ENCODE measurements at places on chromosomes 2 and 18. TPM values are rescaled to one million over a fixed set of nuclear protein-coding genes. Genes with fewer than 3 reads are reported as not detected.

Gene COL6A3
- 0.76 TPM for total RNA-seq

Gene PPP4R3B
- 82.6 TPM for total RNA-seq

Gene ONECUT2
- not detected for total RNA-seq

Gene AFF3
- 2.9 TPM for total RNA-seq

Gene TNFAIP6
- not detected for total RNA-seq

Gene ANKRD30B
- not detected for total RNA-seq

Gene CRYBA2
- not detected for total RNA-seq

Gene HTRA2
- 59.3 TPM for total RNA-seq

Gene CFLAR
- 190 TPM for total RNA-seq

Gene SKA1
- total RNA-seq, result 37.5 TPM

- H3K4me1 ChIP-seq, result no peaks in the 10 kb centered on the region
- H3K27ac ChIP-seq, result no peak overlapping the region
- H3K4me3 ChIP-seq, result no peak overlapping the region
Observed at GRCh38 chr2:39676342-39676741, 10.6 kb downstream of the TMEM178A start.

DNA sequence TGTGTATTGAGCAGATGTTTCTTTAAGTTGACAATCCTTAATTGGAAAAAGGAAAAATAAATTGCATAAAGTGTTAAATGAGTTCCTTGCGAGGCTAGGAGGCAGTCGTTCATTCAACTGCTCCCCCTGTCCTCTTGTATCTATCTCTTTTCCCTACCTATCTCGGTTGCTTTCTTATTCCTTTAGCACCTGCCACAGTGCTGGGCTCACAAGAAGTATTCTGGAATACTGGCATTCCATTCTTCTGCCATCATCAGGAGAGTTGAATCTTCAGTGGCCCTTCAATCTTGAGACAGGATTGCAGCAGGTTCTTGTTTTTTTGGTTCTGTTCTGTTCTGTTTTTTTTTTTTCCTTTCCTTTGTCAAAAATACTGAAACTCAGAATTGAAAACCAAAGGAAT is 143.1 kb upstream of the AQP4 start:
- DNase-seq, result no peak
- H3K27ac ChIP-seq, result no peak overlapping the region
- no peaks in the 10 kb centered on the region for H3K27me3 ChIP-seq
- no peaks in the 10 kb centered on the region for H3K36me3 ChIP-seq

GRCh38 chr2:16293398-16293797 is 353.0 kb downstream of the MYCN start:
- DNase-seq, result no peak
- no peaks in the 10 kb centered on the region for H3K36me3 ChIP-seq
- no peaks in the 10 kb centered on the region for H3K27me3 ChIP-seq
- no peak overlapping the region for H3K4me3 ChIP-seq
- H3K27ac ChIP-seq, result no peak overlapping the region
- no peaks in the 10 kb centered on the region for H3K4me1 ChIP-seq

- peaks cover 3% of the 10 kb centered on the region for H3K4me1 ChIP-seq
- H3K27ac ChIP-seq, result no peak overlapping the region
- H3K4me3 ChIP-seq, result no peak overlapping the region
- DNase-seq, result no peak
- peaks cover 4% of the 10 kb centered on the region for H3K27me3 ChIP-seq
Observed at GRCh38 chr2:58261209-58261608, 20.1 kb upstream of the FANCL start.

DNA sequence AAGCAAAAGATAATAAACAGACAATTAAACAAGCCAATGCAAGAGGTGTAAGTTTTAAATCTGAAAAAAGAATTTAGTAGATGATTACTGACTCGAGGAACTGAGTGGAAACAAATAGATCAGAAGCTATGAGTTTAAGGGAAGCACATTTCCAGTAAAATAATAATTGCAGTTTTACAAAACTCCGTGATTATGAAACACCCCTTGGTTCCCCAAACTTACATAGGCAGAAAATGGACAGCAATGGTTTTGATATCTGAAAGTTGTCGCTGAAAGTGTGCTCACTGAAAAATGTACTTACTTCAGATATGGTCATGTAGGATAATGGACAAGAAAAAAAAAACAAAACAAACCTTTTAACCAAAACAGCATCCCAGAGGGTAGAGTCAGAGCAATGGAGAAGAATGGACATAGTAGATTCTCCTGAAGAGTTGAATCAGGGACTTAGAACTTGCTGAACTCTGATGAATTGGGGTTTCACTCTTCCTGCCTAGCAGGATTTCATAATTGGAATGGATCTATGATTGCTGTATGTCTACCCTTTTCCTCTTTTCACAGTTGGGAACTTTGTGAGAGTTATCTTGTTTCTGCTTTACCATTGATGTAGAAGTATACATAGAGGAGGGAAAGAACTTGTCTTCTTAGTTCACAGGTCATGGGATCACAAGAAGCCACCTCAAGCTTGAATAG is 305.6 kb upstream of the ZEB2 start:
- no peaks in the 10 kb centered on the region for H3K36me3 ChIP-seq
- H3K27me3 ChIP-seq, result no peaks in the 10 kb centered on the region
- no peak overlapping the region for H3K27ac ChIP-seq

GRCh38 chr18:54958704-54959625 is at the start of gene CCDC68:
TSS of gene CCDC68 (minus strand) at chr18:54959461. CDS start at chr18:54942791, 16,670 bp downstream.
- H3K4me1 ChIP-seq, result no peaks in the 10 kb centered on the region
- peaks cover 49% of the 10 kb centered on the region for H3K27me3 ChIP-seq
- no peak within 1 kb of the TSS for H3K27ac ChIP-seq
- peak; percentile 7 for DNase-seq
- H3K36me3 ChIP-seq, result no peaks in the 10 kb centered on the region

DNA sequence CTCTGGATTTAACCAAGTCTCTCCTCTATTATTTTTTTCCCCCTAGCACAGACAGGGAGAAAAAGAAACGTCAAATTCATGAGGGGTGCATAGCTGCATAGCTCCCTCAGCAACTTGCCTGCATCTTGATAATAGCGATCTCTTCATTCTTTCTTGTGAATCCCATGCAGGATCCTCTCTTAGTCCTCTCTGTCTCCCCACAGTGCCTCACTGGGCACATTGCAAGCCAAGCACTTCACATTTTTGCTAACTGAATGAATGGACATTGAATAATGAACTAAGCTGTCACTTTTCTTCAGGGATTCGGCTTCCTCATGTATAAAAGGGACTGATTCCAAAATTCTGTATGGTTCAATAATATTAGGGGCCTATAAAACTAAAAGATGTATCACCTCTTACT is 2.9 kb upstream of the EPB41L3 start:
- no peak overlapping the region for H3K27ac ChIP-seq
- no peak for DNase-seq
- H3K27me3 ChIP-seq, result peaks cover 46% of the 10 kb centered on the region
- peaks cover 2% of the 10 kb centered on the region for H3K4me1 ChIP-seq
- no peaks in the 10 kb centered on the region for H3K36me3 ChIP-seq
- no peak overlapping the region for H3K4me3 ChIP-seq

DNA sequence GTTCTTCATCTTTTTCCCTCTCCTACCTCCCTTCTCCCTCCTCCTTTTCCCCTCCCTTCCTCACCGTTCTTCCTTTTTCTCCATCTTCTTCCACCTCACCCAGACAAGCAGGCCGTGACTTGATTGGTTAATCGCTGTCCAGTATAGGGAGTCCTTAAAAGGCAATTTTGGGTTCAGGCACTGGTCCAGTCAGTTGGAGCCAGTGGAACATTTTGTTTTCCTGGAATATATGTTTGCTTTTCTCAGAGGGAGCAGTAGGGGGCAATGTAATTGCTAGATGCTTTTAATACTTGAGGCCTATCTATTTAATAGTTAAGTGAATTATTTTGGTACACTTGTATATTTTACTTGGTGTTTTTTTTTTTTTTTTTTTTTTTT is 15.0 kb downstream of the ELAC1 start:
- no peak overlapping the region for H3K4me3 ChIP-seq
- H3K36me3 ChIP-seq, result peaks cover 21% of the 10 kb centered on the region
- no peak overlapping the region for H3K27ac ChIP-seq
- no peaks in the 10 kb centered on the region for H3K27me3 ChIP-seq
- H3K4me1 ChIP-seq, result no peaks in the 10 kb centered on the region

GRCh38 chr2:197497326-197497725 is 2.3 kb downstream of the HSPD1 start:
- peak overlapping the region; percentile 99 for H3K27ac ChIP-seq
- peaks cover 80% of the 10 kb centered on the region for H3K36me3 ChIP-seq
- peaks cover 42% of the 10 kb centered on the region for H3K4me1 ChIP-seq
- H3K27me3 ChIP-seq, result no peaks in the 10 kb centered on the region

DNA sequence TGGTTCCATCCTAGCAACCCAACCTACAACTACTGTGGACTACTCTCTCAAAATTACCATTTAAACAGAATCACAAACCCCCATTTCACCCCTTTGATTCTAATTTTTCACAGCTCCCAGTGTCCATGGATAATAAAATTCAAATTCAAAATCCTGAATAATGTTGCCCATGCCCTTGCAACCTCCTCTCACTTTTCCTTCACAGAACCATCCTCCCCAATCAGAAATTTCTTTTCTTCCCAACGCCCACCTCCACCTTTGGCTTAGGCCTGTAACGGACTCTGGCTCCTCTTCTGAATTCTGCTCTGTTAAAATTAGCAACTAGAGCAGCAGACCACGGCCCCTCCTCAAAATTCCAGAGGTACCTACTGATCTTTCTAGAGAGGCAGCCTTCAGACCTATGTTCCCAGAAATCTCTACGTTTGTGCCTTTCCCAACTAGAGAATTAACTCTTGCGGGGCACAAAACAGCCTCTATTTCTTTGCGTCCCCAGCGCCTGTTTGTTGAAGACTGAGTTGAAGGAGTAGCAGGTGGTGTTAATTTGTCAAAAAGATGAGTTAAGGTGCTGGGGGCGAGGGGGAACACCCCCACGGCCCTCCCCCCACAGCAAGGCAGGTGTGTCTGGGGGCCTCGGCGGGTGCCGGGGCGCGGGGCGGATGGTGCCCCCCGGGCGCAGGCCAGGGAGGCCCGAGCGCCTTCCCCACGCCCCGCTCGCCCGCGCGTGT is 428 bp upstream of the MAP3K20 start:
- peaks cover 19% of the 10 kb centered on the region for H3K4me1 ChIP-seq
- peaks cover 64% of the 10 kb centered on the region for H3K27me3 ChIP-seq
- H3K36me3 ChIP-seq, result no peaks in the 10 kb centered on the region
- H3K4me3 ChIP-seq, result peak overlapping the region; percentile 67
- DNase-seq, result no peak
- H3K27ac ChIP-seq, result peak overlapping the region; percentile 34

DNA sequence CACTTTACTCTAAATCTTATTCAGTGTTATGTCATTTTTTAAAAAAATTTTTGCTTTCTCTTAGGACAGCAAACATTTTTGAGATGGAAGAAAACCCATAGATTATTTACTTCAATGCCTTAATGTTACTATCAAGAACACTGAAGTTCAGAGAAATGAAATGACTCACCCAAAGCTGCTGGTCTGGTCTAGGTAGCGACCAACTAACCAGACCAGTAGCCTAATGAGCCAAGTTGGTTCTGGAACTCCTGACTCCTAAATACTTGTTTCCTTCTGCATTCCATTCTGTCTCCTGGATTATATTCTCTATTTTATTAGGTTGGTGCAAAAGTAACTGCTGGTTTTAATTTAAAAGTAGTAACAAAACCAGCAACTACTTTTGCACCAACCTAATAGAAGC is 35.4 kb downstream of the SLC8A1 start:
- no peak for DNase-seq
- H3K4me3 ChIP-seq, result no peak overlapping the region
- no peak overlapping the region for H3K27ac ChIP-seq

DNA sequence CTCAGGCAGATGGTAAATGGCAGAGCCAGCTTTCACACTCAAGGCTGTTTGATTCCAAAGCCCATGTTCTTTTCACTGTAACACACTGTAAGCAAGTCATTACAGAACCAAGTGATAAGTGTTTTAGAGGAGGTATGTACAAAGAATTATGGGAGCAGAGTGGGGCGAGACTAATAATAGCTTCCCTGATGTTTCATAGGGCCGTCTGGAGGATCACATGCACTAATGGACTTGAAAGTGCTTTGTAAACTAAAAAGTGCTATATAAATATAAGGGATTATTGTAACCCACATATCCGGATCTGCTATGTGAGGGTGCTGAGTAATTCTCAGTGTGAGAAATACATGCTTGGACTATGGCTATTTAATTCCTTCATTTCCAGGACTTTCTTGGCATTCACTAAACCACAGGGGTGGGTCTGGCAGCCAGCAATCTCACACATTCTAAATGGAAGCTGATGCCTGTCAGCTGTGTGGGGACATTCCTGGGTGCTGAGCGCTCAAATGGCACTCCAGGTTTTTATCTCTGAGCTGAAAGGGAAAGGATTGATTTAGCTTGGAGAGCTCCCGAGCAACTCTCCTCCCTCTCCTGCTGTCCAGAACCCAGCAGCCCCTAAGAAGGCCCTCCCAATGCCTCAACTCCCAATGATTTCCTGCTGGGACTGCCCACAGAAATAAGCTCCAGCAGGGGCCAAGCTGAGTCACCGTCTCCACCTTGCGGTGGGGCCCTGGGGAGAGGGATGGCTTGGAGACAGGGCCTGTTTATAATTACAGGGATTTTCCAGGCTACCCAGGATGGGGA is 222.8 kb downstream of the SOX11 start:
- no peak overlapping the region for H3K4me3 ChIP-seq
- no peaks in the 10 kb centered on the region for H3K27me3 ChIP-seq
- DNase-seq, result no peak
- no peak overlapping the region for H3K27ac ChIP-seq
- no peaks in the 10 kb centered on the region for H3K36me3 ChIP-seq
- no peaks in the 10 kb centered on the region for H3K4me1 ChIP-seq

GRCh38 chr2:107028661-107029060 is 142.7 kb upstream of the ST6GAL2 start:
- H3K4me1 ChIP-seq, result no peaks in the 10 kb centered on the region
- no peaks in the 10 kb centered on the region for H3K36me3 ChIP-seq
- H3K27me3 ChIP-seq, result no peaks in the 10 kb centered on the region
- H3K4me3 ChIP-seq, result no peak overlapping the region
- H3K27ac ChIP-seq, result no peak overlapping the region

- H3K4me1 ChIP-seq, result no peaks in the 10 kb centered on the region
- DNase-seq, result no peak
- H3K4me3 ChIP-seq, result no peak overlapping the region
- no peak overlapping the region for H3K27ac ChIP-seq
Observed at GRCh38 chr2:120860579-120860922, 124.9 kb downstream of the GLI2 start.

DNA sequence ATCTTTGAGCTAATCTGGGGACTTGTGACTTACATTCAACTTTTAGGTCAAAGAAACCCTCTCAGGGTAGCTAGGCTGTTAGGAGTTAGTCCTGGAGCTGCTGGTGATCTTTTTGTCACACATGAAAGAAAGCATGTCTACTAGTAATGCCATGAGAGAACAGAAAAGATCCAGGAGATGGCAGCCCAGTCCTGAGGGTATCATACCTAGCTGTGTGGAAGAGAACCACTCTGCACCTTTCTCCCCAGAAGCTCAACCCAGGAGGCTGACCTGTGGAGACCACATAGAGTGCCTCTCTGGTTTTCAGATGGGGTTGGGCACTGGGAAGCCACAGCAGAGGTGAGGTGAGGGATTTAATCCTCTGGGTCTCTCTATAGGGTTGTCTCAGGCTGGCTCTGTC is 460.2 kb upstream of the UBE2E3 start:
- no peaks in the 10 kb centered on the region for H3K4me1 ChIP-seq
- H3K27ac ChIP-seq, result no peak overlapping the region
- DNase-seq, result no peak
- no peak overlapping the region for H3K4me3 ChIP-seq

Measured in activated naive CD8-positive, alpha-beta T cell treated with anti-CD3 and anti-CD28 coated beads for 36 hours (primary cell).